ENCODE measurements at places on chromosomes 6 and 20. TPM values are rescaled to one million over a fixed set of nuclear protein-coding genes. Genes with fewer than 3 reads are reported as not detected.
A peak's percentile ranks its signal among the peaks of the same experiment; 100 is the strongest.

- no peak overlapping the region for H3K4me3 ChIP-seq
- H3K4me1 ChIP-seq: no peaks in the 10 kb centered on the region
- no peaks in the 10 kb centered on the region for H3K27me3 ChIP-seq
- H3K27ac ChIP-seq: no peak overlapping the region
Observed at GRCh38 chr20:25160897-25161296, 34.6 kb upstream of the ENTPD6 start.

GRCh38 chr6:9711365-9711764 lies 703.5 kb downstream of the TFAP2A start:
- no peaks in the 10 kb centered on the region for H3K4me1 ChIP-seq
- no peak overlapping the region for H3K27ac ChIP-seq
- H3K36me3 ChIP-seq: no peaks in the 10 kb centered on the region
- no peak overlapping the region for H3K4me3 ChIP-seq

- no peak overlapping the region for H3K4me3 ChIP-seq
- no peaks in the 10 kb centered on the region for H3K4me1 ChIP-seq
- no peaks in the 10 kb centered on the region for H3K27me3 ChIP-seq
- no peaks in the 10 kb centered on the region for H3K36me3 ChIP-seq
- H3K27ac ChIP-seq: no peak overlapping the region
Observed at GRCh38 chr6:91243436-91243835, 656.6 kb upstream of the MAP3K7 start.

- H3K4me3 ChIP-seq: no peak overlapping the region
- no peaks in the 10 kb centered on the region for H3K27me3 ChIP-seq
- peak; percentile 32 for DNase-seq
- H3K4me1 ChIP-seq: peaks cover 17% of the 10 kb centered on the region
- peaks cover 12% of the 10 kb centered on the region for H3K36me3 ChIP-seq
- H3K27ac ChIP-seq: peak overlapping the region; percentile 58
Observed at GRCh38 chr6:20182926-20183521, 29.2 kb downstream of the MBOAT1 start.

GRCh38 chr6:132490024-132490423 lies 22.9 kb downstream of the STX7 start:
- no peak overlapping the region for H3K4me3 ChIP-seq
- H3K27me3 ChIP-seq: no peaks in the 10 kb centered on the region
- H3K4me1 ChIP-seq: peaks cover 24% of the 10 kb centered on the region
- H3K27ac ChIP-seq: no peak overlapping the region
- DNase-seq: peak; percentile 20

GRCh38 chr6:53280207-53280606 lies 68.5 kb downstream of the ELOVL5 start:
- no peaks in the 10 kb centered on the region for H3K27me3 ChIP-seq
- H3K4me3 ChIP-seq: no peak overlapping the region
- no peak overlapping the region for H3K27ac ChIP-seq
- DNase-seq: no peak

Gene MCCD1
- total RNA-seq: not detected

Gene MYH7B
- total RNA-seq: 179 TPM
